Cortex of kidney (tissue), 1 donor: ENCODE measurements at places on chromosomes 3 and 15.

DNA sequence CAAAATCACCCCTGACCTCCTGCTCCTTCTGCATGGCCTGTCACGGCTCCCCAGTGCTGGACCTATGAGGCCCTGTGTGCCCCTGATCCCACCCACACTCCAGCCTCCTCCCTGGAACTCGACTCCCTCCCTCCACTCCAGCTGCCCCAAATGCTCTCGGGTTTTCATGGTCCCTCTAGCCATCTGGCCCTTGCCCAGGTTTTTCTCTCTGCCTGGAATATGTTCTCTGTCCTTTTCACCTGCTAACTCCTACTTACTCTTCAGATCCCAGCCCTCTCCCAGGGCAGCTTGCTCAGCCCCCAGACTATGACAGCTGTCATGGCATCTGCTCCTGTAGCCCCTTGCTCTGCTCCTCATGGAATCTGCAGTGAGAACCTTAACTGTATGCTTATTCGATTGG is 30.3 kb downstream of the DUSP7 start:
- DNase-seq: no peak

DNA sequence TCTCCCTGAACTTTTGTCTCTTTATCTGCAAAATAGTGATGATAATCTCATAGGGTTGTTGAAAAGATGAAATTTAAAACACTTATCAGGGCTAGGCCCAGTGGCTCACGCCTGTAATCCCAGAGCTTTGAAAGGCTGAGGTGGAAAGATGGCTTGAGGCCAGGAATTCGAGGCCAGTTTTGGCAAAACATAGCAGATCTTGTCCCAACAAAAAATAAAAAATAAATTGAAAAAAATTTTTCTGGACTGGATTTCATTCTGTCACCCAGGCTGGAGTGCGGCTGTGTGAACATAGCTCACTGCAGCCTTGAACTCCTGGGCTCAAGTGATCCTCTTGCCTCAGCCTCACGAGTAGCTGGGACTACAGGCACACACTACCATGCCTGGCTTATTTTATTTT is 29.6 kb downstream of the LMLN start:
- DNase-seq: no peak

DNA sequence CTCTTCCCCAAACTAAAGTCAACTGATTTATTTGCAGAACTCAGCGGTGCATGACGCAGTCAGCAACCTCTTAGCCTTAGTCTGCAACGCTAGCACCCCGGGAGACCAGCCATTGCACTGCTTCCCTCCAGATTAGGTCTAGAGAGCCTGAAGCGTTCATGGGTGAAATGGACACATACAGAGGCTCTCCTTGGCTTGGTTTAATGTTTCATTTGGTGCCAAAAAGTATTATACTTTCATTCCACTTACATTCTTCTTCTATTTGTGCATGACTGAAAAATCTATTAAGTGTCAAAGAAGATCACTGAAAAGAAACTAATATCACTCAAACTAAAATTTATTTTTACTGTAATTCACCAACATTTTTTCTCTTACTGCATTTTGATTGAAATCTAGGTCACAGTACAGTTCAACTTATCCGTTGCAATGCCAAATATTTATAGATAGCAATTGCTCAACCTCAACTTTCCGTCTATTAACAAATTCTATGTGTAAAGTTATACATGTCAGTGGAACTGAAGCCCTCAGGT is 116.2 kb downstream of the ROBO1 start:
- no peak for DNase-seq

DNA sequence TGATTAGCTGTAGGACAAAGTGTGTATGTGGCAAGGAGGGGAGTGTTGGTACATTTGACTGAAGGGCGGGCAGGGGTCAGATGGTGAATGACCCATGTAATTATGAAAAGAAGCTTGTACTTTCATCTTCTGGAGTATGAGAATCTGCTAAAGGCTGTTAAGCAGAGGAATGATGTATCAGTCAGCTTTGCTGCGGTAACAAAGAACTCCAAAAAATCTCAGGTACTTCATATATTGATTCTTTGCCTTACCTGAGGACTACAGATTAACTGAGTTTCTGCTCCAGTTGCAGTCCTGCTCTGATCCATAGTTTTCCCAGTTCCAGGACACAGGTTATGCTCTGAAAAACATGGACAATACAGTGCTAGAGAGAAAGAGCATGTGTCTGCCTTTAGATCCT is 115.1 kb downstream of the NEK11 start:
- DNase-seq: no peak

GRCh38 chr3:100992231-100993012 is 799 bp downstream of the ABI3BP start:
- no peak for DNase-seq

DNA sequence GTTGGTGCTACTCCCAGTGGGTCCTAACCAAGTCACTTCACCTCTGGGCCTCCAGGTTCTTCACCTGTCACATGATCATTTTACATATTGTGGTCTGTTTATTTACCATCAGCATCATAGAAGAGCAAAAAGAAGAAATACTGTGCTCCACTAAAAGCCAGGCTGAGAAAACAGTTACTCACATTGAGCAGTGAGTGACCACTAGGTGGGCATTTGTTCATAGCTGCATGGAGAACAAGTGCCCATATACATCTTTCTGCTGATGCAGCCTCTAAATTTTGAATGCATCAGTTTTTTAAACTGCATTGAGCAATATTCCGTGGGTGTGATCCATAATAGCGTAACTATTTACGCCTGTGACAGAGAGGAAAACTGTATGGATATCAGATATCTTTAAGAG is 76.2 kb downstream of the DCUN1D1 start:
- DNase-seq: no peak

- DNase-seq: no peak
Observed at GRCh38 chr3:108088697-108089096, 2.1 kb downstream of the CD47 start.

DNA sequence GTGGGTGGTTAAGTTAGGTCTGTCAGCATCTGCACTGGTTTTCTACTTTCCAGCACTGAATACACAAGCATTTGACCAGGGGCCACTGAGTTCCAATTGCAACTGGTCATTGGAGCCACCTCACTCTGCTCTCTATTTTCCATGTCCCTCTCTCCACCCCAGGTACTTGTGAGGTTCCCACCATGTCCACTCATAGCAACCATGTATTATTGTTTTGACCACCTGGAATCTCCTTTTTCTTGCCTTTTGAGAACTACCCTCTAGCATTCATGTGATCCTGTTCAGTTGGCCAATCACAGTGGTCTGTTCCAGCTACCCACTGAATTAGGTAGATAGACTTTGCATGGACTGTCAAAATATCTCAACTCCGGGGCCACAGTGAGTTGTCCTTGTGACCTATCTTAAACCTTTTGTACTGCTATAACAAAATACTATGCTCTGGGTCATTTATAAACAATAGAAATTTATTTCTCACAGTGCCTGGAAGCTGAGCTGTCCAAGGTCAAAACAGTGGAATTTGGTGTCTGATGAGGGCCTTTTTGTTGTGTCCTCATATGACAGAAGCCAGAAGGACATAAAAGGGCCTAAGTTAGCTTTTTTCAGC is 20.2 kb upstream of the TM4SF18 start:
- DNase-seq: no peak

DNA sequence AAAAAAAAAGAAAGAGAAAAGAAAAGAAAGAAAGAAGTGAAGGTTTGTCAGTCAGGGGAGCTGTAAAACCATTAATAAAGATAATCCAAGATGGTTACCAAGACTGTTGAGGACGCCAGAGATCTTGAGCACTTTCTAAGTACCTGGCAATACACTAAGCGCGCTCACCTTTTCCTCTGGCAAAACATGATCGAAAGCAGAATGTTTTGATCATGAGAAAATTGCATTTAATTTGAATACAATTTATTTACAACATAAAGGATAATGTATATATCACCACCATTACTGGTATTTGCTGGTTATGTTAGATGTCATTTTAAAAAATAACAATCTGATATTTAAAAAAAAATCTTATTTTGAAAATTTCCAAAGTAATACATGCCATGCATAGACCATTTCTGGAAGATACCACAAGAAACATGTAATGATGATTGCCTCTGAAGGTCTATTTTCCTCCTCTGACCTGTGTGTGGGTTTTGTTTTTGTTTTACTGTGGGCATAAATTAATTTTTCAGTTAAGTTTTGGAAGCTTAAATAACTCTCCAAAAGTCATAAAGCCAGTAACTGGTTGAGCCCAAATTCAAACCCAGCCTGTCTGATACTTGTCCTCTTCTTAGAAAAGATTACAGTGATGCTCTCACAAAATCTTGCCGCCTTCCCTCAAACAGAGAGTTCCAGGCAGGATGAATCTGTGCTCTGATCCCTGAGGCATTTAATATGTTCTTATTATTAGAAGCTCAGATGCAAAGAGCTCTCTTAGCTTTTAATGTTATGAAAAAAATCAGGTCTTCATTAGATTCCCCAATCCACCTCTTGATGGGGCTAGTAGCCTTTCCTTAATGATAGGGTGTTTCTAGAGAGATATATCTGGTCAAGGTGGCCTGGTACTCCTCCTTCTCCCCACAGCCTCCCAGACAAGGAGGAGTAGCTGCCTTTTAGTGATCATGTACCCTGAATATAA is 2.0 kb downstream of the B2M start:
- DNase-seq: no peak

DNA sequence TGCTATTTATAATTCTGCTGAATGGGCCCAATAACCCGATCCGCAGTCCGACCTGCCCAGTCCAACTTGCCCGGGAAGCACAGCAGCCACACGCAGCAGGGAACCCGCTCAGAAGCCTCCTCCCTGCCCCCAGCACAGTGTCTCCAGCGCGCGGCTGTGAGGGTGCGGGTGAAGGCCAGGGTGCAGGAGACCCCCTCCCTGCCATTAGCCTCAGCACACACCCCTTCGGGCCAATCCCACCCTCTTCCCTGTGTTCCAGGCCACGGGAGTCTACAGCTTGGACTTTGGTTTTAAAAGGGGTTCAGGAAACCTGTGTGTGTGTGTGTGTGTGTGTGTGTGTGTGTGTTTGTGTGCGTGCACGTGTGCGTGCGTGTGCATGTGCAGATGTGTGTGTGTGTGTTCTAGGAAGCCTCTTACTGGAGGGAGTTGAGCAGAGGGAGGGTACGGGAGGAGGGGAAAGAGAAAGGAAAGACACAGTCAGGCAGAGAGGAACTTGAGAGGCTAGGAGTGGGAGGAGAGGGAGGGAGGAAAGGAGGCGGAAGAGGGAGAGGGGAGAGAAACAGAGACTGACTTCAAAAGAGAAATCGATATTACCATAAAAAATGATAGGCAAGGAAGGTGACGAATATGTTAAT is 34.2 kb downstream of the ATP2B2 start:
- DNase-seq: no peak

- DNase-seq: no peak
Observed at GRCh38 chr15:29102911-29103823, 166.5 kb downstream of the NSMCE3 start.

GRCh38 chr3:100257586-100257985 is 3.2 kb upstream of the TBC1D23 start:
- DNase-seq: no peak

DNA sequence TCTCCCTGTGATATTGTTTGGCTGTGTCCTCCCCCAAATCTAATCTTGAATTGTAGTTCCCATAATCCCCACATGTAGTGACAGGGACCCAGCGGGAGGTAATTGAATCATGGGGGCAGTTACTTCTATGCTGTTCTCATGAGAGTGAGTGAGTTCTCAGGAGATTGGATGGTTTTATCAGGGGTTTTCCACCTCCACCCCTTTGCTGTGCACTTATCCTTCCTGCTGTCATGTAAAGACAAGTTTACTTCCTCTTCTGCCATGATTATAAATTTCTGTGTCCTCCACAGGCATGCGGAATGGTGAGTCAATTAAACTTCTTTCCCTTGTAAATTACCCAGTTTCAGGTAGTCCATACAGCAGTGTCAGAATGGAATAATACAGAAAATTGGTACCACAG is 24.7 kb downstream of the TUSC7 start:
- DNase-seq: no peak

GRCh38 chr3:123833398-123833785 is 50.7 kb downstream of the MYLK start:
- no peak for DNase-seq

DNA sequence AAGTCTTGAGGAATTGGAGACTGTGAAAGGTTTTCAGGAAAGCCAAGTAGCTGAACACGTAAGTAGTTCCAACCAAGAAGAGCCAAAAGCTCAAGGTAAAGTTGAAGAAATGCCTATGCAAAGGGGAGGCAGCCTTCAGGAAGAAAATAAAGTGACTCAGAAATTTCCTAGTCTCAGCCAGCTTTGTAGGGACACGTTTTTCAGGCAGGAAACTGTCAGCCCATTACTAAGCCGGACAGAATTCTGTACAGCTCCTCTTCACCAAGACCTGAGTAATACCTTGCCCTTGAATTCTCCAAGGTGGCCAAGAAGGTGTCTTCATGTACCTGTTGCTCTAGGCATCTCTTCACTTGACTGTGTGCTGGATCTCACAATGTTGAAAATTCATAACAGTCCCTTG is 48.6 kb downstream of the CDAN1 start:
- DNase-seq: no peak

DNA sequence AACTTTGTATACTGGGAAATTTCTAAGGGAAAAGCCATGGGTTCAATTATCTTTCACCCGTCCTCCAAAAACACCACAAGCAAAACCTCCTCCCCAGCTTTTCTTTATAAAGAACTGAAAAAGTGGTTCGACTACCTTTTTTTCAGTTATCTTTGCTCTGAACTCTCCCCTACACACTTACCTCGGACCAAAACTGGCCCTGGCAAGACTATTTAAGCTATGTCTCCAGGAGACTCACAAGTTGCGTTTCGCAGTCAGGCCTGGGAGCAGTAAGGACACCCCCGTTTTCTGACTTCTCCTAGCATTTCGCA is 645 bp downstream of the COPS2 start:
- DNase-seq: no peak

GRCh38 chr15:88882785-88883184 is 12.6 kb downstream of the HAPLN3 start:
- no peak for DNase-seq

DNA sequence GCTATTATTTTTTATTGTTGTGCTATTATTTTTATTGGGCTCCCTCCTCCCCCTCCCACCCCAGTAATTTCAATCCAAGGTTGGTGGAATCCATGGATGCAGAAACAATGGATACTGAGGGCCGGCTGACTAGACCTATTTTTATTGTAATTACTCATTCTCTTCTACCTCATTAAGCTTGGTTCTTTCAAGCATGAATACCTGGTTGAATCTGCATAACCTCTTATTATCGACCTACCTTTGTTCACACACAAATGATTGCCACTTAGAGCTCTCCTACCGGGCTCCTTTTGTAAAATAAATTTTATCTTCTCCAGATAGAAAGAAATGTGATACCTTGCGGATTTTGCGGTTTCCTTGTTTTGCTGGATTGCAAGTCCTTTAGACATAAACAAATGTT is 31.6 kb downstream of the BTD start:
- DNase-seq: no peak

- no peak for DNase-seq
Observed at GRCh38 chr3:148930752-148931151, 60.6 kb upstream of the GYG1 start.

GRCh38 chr3:24272408-24272807 is 222.2 kb downstream of the THRB start:
- DNase-seq: no peak

- no peak for DNase-seq
Observed at GRCh38 chr3:79369306-79369705, 398.5 kb downstream of the ROBO1 start.

GRCh38 chr3:81043009-81043408 is 718.4 kb downstream of the GBE1 start:
- DNase-seq: no peak
